ENCODE measurements at places on chromosomes 7 and 10.

DNA sequence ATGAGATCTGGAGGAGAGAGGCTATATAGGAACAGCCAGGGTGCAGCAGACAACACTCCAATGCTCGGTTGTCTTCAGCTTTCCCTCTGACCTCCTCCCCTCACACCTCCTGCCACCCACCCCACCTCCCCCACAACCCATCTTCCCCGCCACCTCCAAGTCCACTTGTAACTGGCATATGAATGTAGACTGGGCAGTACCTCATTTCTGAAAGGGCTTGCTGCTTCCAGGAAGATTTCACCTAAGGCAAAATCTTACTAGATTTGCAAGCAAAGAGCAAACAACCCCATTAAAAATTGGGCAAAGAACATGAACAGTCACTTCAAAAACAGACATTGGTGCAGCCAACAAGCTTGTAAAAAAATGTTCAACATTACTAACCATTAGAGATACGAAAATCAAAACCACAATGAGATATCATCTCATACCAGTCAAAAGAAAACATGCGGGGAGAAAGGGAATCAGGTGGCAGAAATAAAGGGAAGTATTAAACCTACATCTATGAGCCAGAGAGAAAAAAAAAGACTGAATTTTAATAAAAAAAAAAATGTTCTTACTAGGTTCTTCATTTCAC lies 164.6 kb upstream of the C1GALT1 start:
- DNase-seq = no peak

- no peak for DNase-seq
Observed at GRCh38 chr7:74511345-74511744, 57.6 kb downstream of the GTF2IRD1 start.

DNA sequence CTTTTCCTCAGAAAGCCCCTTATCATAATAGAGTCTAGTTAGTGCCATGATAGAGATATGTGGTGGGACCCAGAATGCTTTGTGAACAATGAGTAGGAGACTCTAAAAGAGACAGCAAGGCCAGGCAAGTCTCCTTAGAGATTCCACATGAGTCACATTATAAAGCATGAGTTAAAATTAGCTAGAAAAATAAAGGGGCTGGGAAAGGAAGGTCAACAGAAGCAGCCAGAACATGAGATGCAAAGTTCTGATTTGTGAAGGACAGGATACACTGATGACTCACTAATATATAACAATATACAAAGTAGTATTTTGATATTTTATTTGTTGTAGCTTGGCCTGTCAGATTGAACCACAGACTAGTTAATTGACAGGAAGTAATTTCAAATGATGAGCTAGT lies 25.3 kb upstream of the SNX13 start:
- DNase-seq = no peak

- DNase-seq = no peak
Observed at GRCh38 chr7:17071866-17072265, 190.1 kb upstream of the AGR3 start.

- no peak for DNase-seq
Observed at GRCh38 chr7:149010451-149010850, 17.9 kb downstream of the PDIA4 start.

DNA sequence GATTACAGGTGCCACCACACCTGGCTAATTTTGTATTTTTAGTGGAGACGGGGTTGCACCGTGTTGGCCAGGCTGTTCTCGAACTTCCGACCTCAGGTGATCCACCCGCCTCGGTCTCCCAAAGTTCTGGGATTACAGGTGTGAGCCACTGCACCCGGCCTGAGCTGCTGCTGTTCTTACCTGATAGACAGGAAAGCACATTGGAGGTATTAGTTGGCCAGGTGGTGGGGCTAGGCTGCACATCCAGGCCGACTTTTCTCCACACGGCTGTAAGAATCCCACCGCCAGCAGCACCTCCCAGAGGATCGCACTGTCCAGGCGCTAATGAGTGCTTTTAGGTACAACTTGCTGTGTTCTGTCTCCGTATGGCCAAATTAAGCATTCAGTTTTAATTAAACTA lies 112.6 kb downstream of the WDR37 start:
- DNase-seq = no peak

DNA sequence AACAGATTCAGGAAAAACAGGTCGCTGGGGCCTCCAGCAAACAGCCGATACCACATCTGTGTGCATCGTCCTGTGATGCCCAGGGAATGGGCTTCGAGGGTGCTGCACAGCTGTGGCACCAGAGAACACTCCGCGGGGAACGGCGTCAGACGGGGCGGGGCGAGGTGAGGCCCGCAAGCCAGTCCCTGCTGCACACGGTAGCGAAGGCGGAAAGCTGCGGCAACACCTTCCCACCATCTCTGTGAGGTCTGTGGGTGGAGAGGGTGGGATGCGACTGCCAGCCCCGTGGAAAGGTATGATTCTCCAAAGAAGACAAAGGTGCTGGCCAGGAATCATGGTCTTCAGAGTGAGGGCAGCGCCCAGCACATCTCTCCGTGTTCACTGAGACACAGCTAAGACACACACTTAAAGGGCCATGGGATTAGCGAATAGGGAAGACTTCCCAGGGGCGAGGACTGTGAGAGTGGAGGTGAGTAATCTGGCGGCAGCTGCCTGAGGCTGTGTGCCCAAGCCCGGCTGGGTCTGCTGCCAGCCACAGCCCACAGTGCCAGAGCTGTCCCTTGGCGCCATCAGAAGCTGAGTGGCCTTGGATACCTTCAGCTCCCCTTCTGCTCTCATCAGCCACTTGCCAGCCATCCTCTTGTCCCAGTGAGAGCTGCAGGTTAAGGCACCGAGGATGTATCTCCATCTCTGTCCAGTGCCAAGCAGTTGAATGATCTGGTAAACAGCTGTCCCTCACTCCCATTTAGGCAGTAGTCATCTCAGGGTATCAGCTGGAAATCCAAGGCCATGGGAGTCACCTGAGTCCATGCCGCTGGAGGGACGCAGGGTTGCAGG lies 17.6 kb downstream of the PRKAG2 start:
- no peak for DNase-seq

- no peak for DNase-seq
Observed at GRCh38 chr10:1390200-1390599, 334.0 kb downstream of the WDR37 start.

DNA sequence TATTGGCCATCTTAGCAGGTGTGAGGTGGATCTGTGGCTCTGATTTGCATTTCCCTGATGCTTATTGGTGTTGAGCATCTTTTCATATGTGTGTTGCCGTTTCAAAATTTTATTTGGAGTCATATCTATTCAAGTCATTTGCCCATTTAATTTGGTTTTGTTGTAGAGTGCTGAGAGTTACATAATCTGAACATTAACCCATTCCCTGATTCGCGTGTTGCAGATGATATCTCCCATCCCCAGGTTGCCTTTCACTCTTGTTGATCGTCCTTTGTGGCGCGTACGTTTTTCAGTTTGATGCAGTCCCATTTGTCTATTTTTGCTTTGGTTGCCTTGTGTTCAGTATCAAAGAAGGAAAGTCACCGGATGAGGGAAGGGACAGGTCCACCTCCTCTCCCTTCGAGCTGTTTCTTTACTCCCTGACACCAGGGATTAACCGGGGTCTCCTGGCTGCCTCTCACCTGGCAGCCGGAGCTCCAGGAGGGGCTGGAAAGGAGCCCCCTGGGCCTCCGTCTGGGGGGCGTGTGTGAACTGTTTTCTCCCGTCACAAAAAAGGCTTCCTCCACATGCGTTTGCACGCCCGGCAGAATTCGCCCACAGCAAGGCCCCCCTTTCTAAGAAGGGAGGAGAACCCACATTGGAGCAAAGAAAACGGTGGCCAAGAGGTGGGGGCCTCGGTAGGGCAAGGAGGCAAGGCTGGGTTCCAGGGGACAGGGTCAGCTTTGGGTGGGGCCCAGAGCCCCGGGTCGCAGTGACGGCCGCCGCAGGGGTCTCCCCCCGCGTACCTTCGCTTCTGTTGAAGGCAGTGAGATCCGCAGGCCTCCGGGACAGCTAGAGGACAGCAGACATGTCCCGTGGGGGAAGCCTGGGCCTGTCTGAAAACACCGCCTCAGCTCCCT lies 8.3 kb downstream of the MNX1 start:
- no peak for DNase-seq

DNA sequence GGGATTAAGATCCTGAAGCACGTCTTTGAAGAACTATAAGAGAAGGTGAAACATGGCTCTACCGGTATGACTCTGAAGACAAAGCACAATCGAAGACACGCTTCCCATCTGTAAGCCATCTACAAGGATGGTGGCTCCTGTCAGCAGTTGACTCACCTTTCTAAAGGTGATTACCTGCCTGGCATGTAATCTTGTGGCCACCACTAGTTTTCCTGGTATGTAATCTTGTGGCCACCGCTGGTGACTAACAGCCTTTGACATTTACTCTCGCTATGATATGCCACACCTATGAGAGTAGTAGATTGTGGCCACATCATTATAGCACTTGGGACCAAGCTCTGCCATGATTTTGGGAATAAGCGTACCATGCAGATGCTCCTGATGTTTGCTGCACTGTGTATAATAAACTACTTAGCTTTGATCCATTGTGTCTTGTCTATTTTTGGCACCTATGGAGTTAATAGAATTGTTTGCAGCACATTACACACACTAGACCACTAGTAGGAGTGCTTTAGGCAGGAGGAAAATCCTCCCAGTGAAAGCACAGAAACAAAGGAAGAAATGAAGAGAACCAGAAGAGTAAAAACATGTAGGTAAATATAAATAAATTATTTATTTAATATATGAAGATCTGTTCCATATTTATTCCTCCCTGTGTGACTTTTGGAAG lies 59.8 kb downstream of the VAX1 start:
- no peak for DNase-seq

GRCh38 chr10:4073912-4074311 lies 288.9 kb upstream of the KLF6 start:
- DNase-seq = no peak

- DNase-seq = no peak
Observed at GRCh38 chr10:17122726-17123661, 6.6 kb downstream of the CUBN start.

DNA sequence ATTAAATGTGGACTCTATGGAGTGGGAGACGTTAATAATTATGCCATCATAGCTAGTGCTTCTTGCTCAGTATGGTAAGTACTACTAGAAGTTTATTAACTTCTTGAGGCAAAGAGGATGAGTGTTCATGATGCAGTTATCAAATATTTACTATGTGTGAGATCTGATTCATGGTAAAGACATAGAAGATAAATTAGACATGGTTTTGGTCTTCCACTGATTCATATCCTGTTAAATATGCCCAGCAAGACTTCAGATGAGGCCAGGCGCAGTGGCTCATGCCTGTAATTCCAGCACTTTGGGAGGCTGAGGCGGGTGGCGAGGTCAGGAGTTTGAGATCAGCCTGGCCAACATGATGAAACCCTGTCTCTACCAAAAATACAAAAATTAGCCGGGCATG lies 547.1 kb upstream of the ANKRD30A start:
- DNase-seq = no peak

GRCh38 chr10:87095236-87095945 lies 385 bp downstream of the SHLD2 start:
- no peak for DNase-seq

DNA sequence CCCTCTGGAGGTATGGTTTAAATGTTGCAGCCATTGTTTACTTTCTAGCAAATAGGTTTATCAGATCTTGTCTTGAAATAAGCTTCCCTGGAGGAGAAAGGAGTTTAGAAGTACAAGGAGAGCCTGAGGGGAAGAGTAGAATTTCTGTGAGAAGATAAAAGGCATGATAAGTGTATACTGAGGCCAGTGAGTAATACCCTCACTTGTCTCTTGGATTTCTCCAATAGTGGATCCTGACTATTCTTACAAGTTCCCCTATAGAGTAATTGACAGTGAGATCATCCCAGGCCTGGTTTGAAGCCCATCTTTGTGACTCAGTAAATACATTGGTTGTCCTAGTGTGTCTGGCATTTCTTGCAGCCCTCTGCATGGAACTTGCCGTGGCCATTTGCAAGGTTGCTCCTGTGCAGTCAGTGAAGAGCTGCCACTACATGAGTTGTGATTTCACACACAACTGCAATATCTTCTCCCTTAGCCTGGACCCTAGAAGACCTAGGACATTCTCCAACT lies 41.6 kb downstream of the CHN2 start:
- DNase-seq = no peak

DNA sequence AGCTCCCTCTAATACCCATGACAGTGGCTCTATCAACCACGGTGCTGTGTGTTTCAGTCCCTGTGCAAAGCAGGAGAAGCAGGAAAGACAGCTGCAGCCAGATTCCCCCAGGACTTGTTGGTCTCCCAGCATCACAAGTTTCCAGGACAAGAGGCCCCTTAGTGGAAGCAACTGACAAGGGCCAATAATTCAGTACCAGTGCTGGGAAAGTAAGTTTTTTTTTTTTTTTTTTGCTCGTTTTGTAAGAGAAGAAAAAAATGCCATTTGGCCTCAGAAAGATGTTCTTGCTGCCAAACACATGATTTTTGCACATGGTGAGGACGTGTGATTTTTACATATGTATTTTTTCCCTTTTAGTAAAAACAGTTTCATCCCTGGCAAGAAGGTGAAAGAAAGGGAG lies 284.2 kb upstream of the ZMIZ1 start:
- no peak for DNase-seq

DNA sequence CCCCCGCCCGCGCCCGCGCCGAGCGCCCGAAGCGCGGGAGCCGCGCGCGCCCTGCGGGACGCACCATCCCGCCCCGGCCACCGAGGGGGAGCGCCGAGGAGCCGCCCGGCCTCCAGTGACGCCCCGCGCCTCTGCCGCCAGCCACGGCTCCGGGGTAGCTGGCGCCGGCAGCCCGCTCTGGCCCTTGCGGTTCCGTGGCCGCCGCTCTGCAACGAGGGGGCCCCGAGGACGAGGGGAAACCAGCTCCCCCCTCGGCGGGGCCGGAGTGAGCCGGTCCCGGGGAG lies at the start of gene PAXIP1:
Gene PAXIP1, minus strand, starts transcription at position 33 of the 284 bp plus-strand sequence. CDS start 195 bp downstream, outside the sequence.
- no peak for DNase-seq

DNA sequence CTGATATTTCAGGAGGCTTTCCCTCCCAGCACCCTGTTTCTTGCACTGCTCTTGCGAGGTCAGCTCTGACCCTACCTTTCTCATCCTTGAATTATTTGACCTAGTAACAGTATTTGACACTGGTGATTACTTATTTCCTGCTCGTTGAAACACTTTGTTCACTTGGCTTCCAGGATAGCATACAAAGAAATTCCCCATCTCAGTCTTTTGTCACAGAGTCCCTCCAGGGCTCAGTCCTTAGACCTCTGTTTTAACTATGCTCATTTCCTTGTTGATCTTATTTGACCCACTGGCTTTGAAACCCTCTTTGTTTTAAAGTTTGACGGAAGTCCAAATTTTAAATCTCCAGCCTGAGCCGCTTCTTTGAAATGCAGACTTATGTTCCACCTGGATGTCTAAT lies 29.9 kb downstream of the BMPR1A start:
- DNase-seq = no peak

- no peak for DNase-seq
Observed at GRCh38 chr7:77967429-77967828, 168.9 kb downstream of the PHTF2 start.

GRCh38 chr10:108362961-108363360 lies 1198.5 kb upstream of the SORCS1 start:
- DNase-seq = no peak

- DNase-seq = no peak
Observed at GRCh38 chr7:128395748-128396147, 14.0 kb downstream of the IMPDH1 start.

- no peak for DNase-seq
Observed at GRCh38 chr10:117439243-117439912, 64.1 kb upstream of the PDZD8 start.

- no peak for DNase-seq
Observed at GRCh38 chr7:66198469-66198868, 6.7 kb upstream of the TPST1 start.

Data from NCI-H1105 treated with DMSO at 0.1 percent for 48 hours (cell line).